Activated T-cell treated with anti-CD3 and anti-CD28 coated beads, Interleukin-2, amount 50 U/mL, for 72 hours (primary cell): ENCODE measurements at places on chromosomes 2 and 18.

DNA sequence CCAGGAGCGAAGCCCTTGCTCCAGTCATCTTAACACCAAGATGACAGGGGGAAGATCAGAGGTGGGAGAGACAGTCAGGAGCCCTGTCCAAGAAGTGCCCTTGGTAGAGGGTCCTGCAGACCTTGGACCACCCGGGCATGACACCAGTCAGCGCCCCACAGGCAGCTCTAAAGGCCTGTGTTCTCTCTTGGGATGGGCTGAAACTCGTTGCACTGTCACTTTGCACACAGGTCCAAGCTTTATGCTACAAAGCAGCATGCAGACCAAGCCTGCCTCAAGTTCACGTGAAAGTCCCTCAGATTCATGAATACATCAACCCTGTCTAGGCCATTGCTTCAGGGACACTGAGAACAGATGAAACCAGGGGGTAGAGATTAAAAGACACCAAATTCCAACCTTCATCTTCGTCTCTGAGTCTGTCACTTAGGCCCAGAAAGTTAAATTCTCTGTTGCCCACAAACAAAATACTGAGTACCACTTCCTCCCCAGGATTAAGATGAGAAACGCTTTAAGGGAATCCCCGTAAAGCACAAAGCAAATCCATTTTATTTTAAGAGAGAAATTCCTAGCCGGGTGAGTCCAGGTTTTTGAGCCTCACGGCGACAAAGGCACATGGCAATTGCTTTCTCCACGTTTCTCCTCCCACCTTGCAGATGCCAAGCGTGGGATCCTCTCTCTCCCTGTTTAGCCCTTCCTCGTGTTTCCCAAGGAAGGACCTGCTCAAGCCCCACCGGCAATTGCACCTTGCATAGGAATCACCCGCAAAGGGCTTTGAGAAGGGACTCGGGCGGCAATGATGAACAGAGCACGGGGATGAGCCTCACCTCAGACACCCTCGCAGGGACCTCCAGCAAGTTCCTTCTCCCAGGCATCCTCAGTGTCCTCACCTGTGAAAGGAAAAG lies 75.0 kb upstream of the ID2 start:
- peaks cover 59% of the 10 kb centered on the region for H3K4me1 ChIP-seq
- H3K27ac ChIP-seq, result no peak overlapping the region
- peaks cover 17% of the 10 kb centered on the region for H3K36me3 ChIP-seq
- DNase-seq, result no peak

GRCh38 chr2:17652681-17653394 lies 100.8 kb downstream of the SMC6 start:
- no peak overlapping the region for H3K27ac ChIP-seq
- no peaks in the 10 kb centered on the region for H3K36me3 ChIP-seq
- no peak for DNase-seq

- DNase-seq, result peak; percentile 55
- peak overlapping the region; percentile 77 for H3K4me3 ChIP-seq
- H3K27me3 ChIP-seq, result peaks cover 67% of the 10 kb centered on the region
- H3K4me1 ChIP-seq, result peaks cover 54% of the 10 kb centered on the region
- peaks cover 2% of the 10 kb centered on the region for H3K36me3 ChIP-seq
Measured at GRCh38 chr2:174337337-174338146, 2.8 kb downstream of the SP9 start.

GRCh38 chr2:98608962-98609604 lies 694 bp downstream of the UNC50 start:
- H3K27ac ChIP-seq, result peak overlapping the region; percentile 91
- no peaks in the 10 kb centered on the region for H3K27me3 ChIP-seq
- DNase-seq, result no peak
